ENCODE measurements at places on chromosomes 3 and 15.

DNA sequence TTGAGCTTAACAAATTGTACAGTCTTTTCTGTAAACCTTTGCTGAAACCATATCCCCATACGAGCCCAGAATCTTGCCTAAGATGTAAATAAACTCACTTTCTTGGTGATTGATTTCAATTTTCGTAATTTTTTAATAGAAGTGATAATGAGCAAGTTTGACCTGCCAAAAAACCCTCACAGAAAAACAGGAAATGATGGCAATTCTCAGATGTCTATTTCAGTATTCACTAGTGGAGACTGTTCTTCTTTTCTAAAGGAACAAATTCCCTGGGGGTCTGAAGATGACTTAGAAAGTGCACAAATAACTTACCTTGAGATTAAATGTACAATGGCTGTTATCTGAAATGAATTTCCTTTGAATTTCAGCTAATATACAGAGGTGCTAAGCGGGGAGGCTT, 116.5 kb upstream of the CMC1 start:
- no peak for DNase-seq

DNA sequence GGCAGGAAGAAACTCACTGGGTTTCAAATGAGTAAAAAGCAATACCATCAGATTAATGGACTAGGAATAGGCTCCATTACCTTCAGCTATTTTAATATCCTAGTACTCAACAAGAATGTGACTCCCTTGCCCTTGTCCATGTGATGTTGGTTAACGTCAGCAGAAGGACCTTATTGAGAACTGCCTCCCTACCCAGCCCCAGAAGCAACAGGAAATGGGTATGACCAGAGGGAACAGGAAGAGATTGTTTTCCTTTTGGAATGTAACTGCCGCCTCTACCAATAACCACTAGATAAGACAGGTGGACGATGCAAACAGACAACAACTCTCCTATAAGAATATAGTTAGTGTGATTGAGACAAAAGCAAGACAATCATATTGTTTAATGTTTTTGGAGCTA, 10.4 kb upstream of the MME start:
- no peak for DNase-seq

- no peak for DNase-seq
Observed at GRCh38 chr15:91289324-91289723, 189.3 kb downstream of the SV2B start.

DNA sequence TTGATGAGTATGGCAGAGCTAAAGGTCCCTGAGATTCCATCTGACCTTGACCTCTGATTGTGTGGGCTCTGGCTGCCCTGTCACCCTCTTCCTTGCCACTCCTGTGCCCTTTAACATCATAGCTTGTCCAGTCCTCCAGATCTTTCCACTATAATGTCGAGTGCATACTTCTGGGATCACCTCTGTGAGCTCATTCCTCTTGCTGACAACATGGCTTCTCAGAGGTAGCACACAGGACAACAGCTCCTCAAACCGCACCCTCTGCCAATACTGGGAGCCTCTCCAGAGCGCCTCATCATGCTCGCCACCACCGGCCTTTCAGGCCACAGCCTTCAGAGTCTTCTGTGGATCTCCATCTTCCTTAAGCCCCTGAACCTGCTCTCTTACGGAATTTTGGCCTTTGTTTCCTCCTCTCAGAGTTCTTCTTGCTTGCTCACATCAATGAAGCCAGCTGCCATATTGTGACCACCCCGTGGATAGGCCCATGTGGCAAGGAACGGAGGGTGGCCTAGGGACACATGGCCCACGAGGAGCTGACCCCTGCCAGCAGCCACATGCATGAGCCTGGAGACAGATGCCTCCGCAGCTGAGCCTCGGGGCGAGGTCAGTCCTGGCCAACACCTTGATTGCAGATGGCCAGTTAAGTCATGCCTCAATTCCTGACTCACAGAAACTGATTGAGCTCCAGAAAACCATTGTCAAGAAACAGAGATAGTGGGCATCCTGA, 31.1 kb downstream of the PLA2G4D start:
- no peak for DNase-seq

GRCh38 chr15:83653288-83653638, 660 bp upstream of the ADAMTSL3 start:
- DNase-seq, result no peak

DNA sequence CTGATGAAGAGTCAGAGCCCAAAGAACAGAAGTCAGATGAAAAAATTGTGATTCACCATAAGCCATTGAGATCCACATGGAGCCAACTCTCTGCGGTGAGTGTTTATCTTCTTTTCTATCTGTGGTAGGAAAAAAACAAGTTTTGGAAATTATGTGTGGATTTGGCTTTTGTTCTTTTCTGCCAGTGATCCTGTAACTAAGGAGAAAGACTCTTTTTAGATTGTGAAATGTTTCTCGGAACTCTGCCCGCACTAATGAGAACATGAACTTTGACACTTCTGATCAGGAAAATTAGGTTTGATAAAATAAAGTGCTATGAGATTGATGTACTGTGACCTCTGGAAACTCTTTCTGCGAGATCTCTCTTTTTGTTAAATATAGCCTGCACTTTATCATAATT, 8.4 kb downstream of the ARHGEF26 start:
- no peak for DNase-seq

GRCh38 chr3:81980596-81981494, 219.4 kb upstream of the GBE1 start:
- no peak for DNase-seq

- no peak for DNase-seq
Observed at GRCh38 chr3:57727106-57727505, 29.0 kb upstream of the SLMAP start.

- no peak for DNase-seq
Observed at GRCh38 chr3:19331931-19332330, 183.6 kb downstream of the KCNH8 start.

DNA sequence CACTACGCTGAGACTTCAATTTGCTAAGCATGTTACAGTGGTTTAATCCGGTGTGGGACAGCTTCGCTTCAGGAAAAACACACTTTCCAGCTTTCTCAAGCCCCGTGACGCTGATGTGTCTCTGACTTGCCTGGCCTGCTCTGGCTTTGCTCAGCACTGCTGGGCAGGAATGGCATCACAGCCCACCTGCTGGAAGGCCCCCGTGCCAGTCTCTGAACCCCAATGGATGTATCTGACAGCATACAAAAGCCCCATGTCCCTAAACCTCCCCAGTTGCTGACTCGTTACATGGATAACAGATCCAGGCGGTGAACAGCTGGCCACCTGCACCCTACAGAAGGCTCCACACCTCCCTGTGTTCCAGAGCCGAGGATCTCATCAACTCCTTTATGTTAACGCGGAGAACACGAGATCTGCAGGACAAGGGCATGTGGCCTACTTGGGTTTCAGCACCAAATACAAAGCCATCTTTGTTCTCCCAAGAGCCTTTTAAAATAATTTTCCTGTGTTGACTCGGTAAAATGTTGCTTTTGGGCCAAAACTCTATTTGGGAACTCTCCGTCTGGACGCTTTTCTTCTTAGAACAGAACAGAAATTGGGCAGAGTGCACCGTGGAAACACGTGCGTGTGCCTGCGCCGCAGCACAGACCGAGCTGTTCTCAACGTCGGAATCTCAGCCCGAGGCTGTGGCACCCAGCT, 61.4 kb downstream of the ATP10A start:
- DNase-seq, result no peak

DNA sequence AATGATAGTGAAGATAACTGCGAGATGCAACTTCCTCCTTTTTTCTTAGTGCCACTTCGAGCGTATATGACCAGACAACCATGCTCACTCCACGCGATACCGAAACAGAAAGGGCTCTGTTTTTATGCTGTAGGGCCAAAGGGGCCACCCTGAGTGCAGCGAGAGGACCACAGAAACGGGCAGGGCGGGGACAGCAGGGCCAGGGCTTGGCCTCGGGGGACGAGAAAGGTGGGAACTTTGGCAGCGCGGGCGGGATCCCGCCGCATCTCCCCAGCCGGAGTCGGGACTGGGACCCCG, 483 bp downstream of the VPS13C start:
- DNase-seq, result peak; percentile 35

- DNase-seq, result no peak
Observed at GRCh38 chr15:90637693-90638092, 79.5 kb upstream of the BLM start.

GRCh38 chr3:188197388-188197847, 43.5 kb downstream of the LPP start:
- DNase-seq, result no peak

DNA sequence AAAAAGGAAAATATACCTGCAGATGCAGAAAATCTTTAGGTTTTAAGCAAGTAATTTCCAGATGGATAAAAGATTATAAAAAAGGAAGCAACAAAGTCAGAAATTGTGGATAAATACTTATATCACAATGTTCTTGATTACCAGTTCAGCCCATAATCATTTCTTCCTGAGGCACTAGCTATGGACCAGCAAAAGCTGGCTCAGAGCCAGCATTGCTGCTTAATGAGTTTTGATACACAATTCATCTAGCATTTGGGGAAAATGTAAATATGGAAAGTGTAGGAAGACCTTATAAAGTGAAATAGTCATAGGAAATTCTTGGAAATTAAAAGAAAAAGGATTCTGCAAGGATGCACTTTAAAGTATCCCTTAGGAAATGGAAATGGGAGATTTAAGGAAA, 168.3 kb upstream of the GBE1 start:
- DNase-seq, result no peak

Data from stimulated activated CD4-positive, alpha-beta T cell treated with anti-CD3 and anti-CD28 coated beads, Interleukin-12 subunit alpha, Interleukin-12 subunit beta, amount 100 ng/mL, for 4 hours (primary cell).